ENCODE measurements at places on chromosomes 11 and 22.

DNA sequence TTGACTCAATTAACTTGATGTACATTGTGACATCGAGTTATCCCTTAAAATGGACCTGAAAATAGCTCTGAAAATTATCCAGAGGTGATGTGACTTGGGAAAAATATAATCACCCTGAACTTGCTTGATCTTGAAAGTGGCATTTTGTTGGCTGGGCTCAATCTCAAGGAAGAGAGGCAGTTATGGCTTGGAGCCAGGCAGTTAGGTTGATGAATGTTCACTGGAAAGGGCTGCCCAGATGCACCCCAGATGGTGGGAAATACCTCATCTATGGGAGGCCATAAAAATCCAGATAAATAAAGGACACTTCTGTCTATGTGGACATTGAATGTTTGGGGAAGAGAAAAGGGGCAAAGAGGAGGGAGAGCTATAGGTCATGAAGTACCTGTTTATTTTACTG lies 55.7 kb upstream of the OR5AN1 start:
- no peak for DNase-seq

- DNase-seq: no peak
These were observed 15.8 kb upstream of the ZC3H12C start for GRCh38 chr11:110077346-110077745.

- no peak for DNase-seq
These were observed 1503.9 kb upstream of the TENM4 start for GRCh38 chr11:80944758-80945157.

DNA sequence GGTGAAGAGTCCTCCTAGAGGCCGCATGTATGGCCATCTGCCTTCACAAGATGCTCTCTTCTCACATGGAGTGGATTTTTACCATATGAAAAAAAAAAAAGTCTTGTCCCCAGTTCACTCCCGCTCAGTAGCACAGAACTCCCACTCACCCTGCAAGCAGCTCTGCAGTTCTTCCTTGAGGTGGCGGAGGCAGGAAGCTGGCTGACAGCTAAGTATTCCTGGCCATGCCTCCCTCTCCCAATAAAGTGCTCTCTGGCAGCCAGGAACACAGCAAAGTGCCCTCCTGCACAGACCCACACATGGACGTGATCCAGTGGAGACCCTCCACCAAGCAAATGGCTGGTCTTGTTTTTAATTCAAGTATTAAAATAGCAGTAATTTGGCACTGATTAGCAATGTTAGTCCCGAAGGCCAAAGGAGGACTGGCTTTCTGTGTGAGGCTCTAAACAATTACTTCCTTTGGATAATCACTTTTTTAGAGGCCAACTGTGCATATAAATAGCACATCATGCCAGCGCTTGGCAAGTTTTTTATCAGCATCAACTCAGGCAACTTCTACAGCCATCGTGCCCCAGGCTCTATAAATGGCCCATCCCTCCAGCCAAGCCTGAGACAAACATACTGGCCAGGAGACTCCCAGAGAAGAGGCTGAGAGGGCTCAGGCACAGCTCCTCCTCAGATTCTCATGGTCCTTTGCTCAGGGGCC lies 413.6 kb downstream of the OPCML start:
- DNase-seq: no peak

- no peak for DNase-seq
These were observed 1087.1 kb downstream of the TBC1D22A start for GRCh38 chr22:47849576-47849975.

DNA sequence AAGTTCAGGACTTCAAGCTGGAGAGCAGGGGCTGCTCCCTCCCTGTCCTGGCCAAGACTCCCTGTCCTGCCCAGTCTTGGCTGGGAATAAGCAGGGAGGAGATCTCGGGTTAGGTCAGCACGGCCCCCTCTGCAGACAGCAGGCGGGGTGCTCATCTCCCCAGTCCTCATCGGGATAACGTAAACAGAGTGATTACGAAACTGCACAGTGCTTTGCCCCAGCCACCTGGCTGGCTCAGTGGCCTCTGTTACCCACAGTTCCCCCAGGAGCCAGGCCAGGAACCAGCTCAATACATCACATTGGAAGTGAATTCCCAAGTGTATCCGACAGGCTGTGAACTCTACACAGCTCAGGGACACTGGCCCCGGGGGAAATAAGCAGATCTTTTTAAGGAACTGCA lies 42.7 kb upstream of the KCNJ11 start:
- DNase-seq: no peak

- DNase-seq: peak; percentile 21
These were observed 186.5 kb downstream of the SHANK2 start for GRCh38 chr11:71065841-71066240.

GRCh38 chr22:36206255-36206654 lies 4.6 kb upstream of the APOL4 start:
- no peak for DNase-seq

GRCh38 chr22:43203471-43203981 lies 16.6 kb upstream of the TTLL12 start:
- DNase-seq: no peak

- no peak for DNase-seq
These were observed 56.6 kb upstream of the CAPRIN1 start for GRCh38 chr11:33994937-33995336.

- DNase-seq: no peak
These were observed 305.9 kb downstream of the BRD1 start for GRCh38 chr22:49521787-49522224.

DNA sequence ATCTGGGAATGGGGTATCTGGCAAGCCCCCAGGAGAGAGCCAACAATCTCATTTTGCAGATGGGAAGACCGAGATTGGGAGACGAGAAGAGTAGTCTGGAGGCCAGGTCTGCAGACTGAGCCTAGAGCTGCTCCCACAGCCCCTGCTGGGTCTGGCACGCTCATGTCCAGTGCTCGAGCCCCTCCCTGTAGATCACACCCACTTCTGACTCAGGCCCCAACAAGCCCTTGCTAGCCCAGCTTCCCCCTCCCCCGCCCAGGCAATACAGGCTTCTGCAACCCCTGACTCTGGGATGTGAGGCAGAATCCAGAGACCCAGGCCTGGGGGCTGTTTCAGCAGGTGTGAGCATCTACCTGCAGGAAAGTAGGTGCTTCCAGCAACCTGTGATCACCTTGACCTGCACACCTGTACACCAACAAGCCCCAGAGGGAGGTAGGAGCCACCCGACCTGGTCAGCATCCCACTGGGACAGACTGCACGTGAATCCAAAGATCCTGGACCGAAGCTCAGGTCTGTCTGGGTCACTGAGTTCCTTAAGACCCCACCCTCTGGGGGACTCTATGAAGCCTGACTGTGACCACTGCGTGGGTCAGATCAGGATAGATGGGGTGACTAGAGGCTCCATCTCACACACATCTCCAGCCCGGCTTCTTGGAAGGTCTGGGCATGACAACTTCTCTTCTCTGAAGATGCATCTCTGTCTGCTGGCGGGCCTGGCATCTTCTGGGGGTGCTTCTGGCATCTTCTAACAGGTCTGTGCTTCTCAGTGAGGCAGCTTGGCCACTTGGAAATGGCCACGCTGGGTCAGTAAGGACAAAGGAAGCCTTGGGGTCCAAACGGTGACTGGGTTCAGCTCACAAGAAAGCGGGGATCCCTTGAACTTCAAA lies 29.3 kb downstream of the LINC01488 start:
- no peak for DNase-seq

- DNase-seq: no peak
These were observed 181.2 kb downstream of the WNT11 start for GRCh38 chr11:76025068-76025467.

- DNase-seq: no peak
These were observed 157.3 kb upstream of the CTSC start for GRCh38 chr11:88494848-88495247.

GRCh38 chr11:26830218-26830617 lies 108.4 kb upstream of the SLC5A12 start:
- no peak for DNase-seq

- no peak for DNase-seq
These were observed 79.6 kb downstream of the BMAL1 start for GRCh38 chr11:13357232-13357631.

DNA sequence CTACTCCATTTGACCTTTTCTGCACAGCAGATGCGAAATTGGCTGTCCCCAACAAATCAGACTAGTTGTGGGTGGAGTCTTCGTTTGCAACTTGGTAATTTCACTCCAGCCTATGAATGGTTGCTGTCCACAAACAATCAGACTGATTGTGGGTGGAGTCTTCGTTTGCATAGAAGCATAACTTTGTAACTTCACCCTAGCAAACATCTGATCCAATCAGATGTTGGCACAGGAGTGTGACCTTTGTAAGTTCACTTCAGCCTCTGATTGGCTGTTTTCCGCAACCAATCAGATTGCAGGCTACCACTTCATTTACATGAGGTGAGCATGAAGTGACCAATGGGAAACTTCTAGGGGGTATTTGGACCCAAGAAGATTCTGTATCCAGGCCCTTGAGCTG lies 16.3 kb upstream of the CABP2 start:
- DNase-seq: no peak

DNA sequence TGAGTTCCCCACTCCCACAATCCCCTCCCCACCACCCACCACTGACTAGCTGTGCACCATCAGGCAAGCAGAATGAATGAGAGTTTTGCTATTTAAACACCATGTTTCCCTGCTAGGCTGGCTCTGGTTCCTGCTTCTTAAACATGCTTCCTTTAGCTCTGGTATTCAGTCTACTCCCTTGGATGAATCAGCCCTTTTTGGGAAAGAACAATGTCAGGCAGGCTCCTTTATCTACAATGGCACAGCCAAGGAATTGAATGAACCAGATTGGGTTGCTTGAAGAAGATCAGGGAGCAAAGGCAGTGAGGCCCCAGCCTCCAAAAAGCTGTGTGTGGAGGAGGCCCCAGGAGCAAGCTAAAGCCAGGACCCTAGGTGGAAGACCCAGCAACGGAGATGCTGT lies 92.9 kb upstream of the ISX start:
- DNase-seq: no peak

GRCh38 chr11:117564321-117564720 lies 232.7 kb downstream of the DSCAML1 start:
- no peak for DNase-seq

DNA sequence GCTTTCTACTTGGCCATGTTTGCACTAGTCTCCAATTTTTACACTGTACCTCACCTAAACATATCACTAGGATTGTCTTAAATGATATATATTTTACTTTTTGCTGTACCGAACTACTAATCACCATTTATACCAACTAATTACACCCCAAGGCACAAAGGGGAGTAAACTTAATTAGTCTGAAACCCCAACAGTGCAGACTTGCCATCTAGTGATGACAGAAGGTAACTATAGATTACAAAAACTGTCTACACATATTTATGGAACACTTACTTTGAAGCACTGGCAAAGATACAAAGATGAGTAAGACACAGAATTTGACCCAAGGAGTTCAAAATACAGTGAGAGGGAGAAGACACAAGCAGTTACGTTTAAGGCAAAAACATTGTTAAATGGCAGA lies 139.7 kb downstream of the CNTN5 start:
- no peak for DNase-seq

DNA sequence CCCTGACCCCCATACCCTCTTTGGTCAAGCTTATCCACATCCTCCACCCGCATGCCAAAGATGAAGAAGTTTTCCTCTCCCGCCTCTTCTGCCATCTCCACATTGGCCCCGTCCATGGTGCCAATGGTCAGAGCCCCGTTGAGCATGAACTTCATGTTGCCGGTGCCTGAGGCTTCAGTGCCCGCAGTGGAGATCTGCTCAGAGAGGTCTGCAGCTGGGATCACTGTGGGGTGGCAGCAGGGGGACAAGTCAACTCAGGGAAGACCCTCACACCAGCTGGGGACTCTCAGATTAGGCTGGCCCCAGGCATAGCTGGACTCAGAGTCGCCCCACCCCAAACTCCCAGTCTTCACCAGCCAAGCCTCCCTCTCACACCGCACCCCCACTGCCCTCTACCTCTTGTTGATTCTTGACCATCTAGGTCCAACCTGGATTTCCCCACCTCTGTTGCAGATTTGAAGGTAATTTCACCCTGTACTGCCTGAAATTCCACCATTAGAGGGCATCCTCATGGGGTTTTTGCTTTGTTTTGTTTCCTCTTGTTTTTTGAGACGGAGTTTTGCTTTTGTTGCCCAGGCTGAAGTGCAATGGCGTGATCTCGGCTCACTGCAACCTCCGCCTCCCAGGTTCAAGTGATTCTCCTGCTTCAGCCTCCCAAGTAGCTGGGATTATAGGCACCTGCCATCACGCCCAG lies 6.6 kb upstream of the RASGRP2 start:
- DNase-seq: no peak

DNA sequence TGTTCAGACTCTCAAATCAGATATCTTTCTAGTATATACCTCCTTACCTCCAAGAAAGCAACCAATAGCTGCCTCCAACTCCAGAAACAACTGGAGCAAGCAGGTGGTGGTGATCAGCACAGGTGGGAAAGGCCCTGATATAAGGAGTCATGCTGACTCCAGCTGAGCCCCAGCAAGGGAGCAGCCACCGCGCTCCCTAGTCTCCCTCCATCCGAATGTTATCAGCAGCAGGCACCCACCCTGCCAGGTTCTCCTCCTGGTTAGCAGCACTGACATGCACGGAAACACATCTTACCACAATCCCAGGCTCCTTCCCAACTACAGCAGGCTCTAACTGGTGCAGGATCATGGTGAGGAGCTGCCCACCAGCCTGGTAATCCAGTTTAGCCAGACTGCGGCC lies 18.5 kb upstream of the STK33 start:
- DNase-seq: no peak

- DNase-seq: no peak
These were observed 863.8 kb downstream of the KCNA4 start for GRCh38 chr11:29153078-29153477.

DNA sequence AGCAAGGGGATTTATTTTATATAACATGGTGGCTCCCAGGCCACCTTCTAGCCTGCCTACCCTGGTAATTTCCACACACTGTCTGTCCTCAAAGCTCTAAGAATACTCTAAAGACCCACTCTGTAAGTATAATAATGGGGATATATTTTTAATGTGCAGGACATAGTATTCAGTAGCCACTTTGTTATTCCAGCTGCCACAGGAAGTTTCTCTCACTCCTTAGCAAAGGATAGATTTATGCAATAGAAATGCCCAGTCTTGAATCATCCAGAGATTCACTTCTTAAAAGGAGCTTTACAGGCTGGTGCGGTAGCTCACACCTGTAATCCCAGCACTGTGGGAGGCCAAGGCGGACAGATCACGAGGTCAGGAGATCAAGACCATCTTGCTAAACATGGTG lies 68.4 kb upstream of the LDLRAD3 start:
- no peak for DNase-seq

DNA sequence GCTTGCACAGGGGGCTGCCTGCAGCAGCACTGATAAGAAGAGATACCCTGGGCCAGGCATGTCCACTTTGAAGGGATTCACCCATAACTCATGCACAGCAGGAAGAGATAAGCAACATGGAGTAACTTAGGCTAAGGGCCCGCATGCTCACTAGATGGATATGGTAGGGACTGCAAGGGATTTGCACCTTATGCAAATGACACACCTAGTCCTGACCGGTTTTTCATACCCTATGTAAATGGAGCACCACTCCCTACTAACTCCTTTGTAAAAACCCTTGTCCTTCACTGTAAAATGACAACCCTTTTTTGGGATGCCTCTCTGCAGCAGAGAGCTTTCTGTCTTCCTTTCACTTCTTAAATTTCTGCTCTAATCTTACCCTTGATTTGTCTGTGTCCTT lies 658.9 kb upstream of the CCDC179 start:
- no peak for DNase-seq

GRCh38 chr11:77147668-77148321 lies 19.7 kb downstream of the MYO7A start:
- no peak for DNase-seq

- no peak for DNase-seq
These were observed 37.2 kb downstream of the POU2AF3 start for GRCh38 chr11:111335549-111335948.
